ENCODE measurements at places on chromosomes 16 and 17. TPM values are rescaled to one million over a fixed set of nuclear protein-coding genes. Genes with fewer than 3 reads are reported as not detected.

- no peak for DNase-seq
Observed at GRCh38 chr17:79002291-79002690, 7.3 kb downstream of the CANT1 start.

SCN4A gene
- total RNA-seq, result not detected

GRCh38 chr17:35878361-35878760, 1.8 kb downstream of the CCL5 start:
- DNase-seq, result no peak

GRCh38 chr17:65966072-65966695, 225.7 kb downstream of the CEP112 start:
- no peak for DNase-seq

- DNase-seq, result no peak
Observed at GRCh38 chr17:78771758-78772382, 10.2 kb downstream of the CYTH1 start.

DNA sequence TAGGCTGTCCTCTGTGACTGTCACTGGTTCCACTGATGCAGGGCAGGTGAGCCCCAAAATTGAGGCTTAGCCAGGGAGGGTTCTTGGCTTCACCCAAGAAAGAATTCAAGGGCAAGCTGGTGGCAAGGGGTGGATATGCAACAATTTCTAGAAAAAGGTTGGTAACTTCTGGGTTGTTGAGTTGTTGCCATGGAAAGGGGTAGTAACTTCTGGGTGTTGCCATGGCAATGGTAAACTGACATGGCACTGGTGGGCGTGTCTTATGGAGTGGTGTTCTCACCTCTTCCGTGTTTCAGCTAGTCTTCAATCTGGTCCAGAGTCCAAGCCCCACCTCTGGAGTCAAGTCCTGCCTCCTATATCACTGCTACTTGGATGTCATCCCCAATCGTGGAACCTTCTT, 9.5 kb upstream of the GUCY2D start:
- no peak for DNase-seq

- no peak for DNase-seq
Observed at GRCh38 chr17:56159826-56160380, 6.6 kb downstream of the ANKFN1 start.

- DNase-seq, result peak; percentile 86
Observed at GRCh38 chr16:75251280-75252048, at the start of gene BCAR1. BCAR1 (minus strand) TSS chr16:75251624; CDS start chr16:75251482, 142 bp downstream.

TRIM72 gene
- total RNA-seq, result not detected

- no peak for DNase-seq
Observed at GRCh38 chr17:73856556-73856955, 212.3 kb upstream of the SDK2 start.

DNA sequence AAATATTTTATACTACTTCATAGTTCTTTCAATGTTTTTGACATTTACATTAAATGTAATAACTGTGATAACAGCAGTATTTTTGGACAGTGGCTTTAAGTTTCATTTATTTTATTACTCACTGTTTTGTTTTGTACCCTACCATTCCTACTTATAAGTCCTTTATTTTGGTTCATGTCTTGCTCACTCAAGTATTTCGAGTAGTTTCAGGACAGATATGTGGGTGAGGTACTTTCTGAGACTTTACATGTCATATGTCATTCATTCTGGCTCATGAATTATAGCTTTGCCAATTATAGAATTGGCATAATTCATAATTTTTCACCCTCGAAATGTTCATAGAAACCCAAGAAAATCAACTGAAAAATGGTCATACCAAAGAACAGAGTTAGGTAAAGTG, 44.4 kb downstream of the PIK3R5 start:
- DNase-seq, result no peak

DNA sequence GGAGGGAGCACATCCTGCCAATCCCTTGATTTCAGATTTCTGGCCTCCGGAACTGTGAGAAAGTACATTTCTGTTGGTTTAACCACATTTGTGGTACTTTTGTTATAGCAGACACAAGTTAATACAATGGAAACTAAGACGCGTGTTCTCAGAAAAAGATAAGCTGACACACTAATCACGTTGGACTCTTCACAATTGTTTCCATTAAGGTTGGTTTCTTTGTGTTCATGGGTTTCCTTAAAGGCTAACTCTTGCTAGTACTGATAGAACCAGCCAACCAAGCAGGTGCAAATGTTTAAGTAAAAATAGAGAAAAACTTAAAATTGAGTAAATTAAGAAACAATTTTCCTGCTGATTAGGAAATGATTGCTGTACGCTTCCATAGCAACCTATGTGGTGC, 59.4 kb downstream of the CMC2 start:
- no peak for DNase-seq

DNA sequence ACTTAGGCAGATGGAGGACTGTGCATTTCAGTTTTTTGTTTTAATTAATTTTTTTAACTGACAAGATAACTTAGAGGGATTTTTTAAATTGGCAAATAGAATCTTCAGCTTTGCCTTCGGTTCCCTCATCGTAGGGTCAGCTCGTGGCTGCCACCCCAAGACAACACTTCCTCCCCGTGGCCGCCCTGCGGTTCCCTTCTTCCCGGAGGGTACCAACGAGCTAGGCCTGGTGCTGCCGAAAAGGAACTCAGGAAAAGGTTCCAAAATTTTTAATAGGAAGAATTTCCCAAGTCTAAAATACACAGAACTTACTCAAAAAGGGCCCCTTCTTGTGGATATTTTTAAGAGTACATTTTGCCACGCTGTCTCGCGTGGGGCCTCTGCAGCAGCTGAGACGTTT, 210.4 kb upstream of the CHMP6 start:
- DNase-seq, result no peak

- no peak for DNase-seq
Observed at GRCh38 chr16:874366-875181, 74.0 kb upstream of the GNG13 start.

TBC1D3H gene
- 0.09 TPM for total RNA-seq

USP43 gene
- total RNA-seq, result 1.3 TPM

DNA sequence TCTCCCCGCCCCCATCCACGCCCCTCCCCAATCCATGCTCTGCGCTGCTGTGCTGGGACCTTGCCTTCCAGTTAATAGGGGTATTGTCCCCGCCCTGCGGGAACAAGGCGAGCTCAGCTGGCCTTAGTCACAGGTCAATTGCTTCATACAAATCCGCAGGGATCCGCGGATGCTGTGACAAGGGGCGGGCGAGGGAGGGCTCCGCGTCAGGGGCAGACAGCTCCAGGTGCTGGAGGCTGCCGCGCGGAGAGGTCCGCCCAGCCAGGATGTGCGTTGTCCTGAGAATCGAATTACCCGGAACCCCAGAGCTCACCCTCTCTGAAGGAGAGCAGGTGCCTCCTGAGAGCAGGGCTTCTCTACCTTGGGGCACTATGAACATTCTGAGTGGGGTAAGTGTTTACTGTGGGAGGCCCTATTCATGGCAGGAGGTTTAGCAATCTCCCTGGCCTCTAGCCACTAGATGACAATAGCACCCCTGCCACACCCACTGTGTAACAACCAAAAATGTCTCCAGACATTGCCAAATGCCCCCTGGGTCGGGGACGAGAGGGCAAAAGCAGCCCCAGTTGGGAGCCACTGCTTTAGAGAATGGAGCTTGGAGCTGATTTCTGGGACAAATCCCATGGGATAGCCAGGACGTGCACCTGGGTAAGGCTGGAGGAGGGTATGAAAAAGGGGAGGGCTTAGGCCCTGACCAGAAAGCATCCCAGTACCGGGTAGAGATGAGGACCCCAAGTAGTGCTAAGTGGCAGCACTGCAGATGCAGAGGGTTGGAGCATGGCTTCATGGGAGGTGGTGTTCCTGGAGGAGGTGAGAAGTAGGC, 138.2 kb downstream of the CYLD start:
- no peak for DNase-seq

UBE2O gene
- 22.3 TPM for total RNA-seq

DNA sequence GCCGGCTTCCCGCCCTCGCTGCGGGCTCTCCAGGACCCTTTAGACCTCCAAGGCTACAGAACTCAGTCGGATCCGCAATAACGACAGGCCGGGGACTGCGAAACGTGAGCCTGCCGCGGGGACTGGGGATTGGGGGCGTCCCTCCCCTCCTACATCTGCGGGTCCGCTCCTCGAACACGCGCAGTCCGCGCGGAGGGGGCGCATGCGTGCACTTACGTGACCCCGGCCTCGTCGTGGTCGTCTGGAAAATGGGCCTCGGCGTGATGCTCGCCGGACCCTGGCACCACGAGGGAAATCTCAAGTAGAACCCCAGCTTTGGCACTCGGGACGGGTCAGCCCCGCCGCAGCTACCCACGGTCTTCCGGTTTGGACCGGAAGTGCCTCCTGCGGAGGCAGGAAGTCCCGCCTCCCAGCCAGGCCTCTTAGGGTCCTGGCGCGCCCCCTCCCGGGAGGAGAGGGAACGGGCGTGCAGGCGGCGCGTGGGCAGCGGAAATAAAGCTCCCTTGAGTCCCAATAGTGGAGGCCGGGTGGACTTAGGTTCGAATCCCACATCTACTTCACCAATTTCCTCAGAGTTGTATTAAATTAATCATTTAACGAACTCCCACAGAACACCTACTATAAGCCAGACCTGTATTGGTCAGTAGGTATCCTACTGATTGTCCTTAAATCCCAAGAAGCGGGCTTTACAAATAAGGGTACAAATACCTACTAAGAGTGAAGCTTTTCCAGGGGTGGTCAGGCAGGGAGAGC, at the start of gene TAF1C:
TAF1C (minus strand) TSS at position 373 of the 753 bp plus-strand sequence. CDS start 2,069 bp downstream, outside the sequence.
- DNase-seq, result peak; percentile 92

GRCh38 chr17:44837196-44837595, 7.1 kb upstream of the GJC1 start:
- DNase-seq, result no peak

GRCh38 chr17:45111850-45112249, 20.5 kb downstream of the PLCD3 start:
- DNase-seq, result no peak

- DNase-seq, result no peak
Observed at GRCh38 chr17:42679492-42680330, 1.9 kb downstream of the CCR10 start.

GRCh38 chr17:35607239-35607847, 20.2 kb downstream of the AP2B1 start:
- DNase-seq, result no peak

GRCh38 chr17:45341533-45342158, 24.8 kb upstream of the MAP3K14 start:
- peak; percentile 41 for DNase-seq

DNA sequence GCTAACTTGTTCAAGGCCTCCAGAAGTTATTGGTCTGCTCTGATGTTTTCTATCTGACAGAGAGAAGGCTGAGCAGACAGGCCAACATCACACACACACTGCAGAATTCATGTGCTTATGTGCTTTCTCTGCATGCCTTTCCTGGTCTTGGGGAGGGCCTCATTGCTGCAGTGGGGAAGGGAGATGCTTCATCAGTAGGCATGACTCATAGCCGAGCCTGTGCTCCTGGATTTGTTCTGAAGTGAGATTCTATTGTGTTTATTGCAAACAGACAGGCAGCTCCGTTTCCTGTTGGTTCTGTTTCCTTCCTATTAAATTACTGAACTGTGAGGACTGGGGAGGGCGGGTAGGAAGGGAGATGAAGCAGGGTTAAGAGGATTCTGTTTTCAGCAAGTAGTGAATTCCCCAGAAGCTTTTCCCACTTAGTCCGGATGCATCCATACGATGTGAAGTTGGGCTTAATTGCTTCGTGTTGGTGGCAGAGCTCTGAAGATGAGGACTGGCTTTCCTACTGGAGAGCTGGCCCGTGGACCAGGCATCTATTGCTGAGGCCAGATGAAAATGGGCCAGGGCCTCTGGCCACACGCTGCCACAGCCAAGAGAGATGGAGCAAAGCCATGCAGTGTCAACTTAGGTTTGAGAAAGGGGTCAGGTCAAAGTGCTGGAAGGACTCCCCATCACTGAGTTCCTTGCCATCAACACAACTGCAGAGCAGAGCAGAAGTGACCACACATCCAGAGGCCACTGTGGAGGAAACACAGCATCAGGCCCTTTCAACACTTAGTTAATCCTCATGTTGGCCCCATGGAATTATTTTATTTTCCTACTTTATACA, 179.3 kb downstream of the UTP18 start:
- DNase-seq, result no peak
